ENCODE measurements at places on chromosomes 6 and 20. TPM values are rescaled to one million over a fixed set of nuclear protein-coding genes. Genes with fewer than 3 reads are reported as not detected.

The DLL1 gene
- polyA plus RNA-seq, result 1.7 TPM

The SIRPB1 gene
- polyA plus RNA-seq, result 0.28 TPM

- H3K36me3 ChIP-seq, result no peaks in the 10 kb centered on the region
- H3K4me1 ChIP-seq, result no peaks in the 10 kb centered on the region
- H3K4me3 ChIP-seq, result no peak overlapping the region
Measured at GRCh38 chr20:25466846-25467245, 59.4 kb downstream of the GINS1 start.

GRCh38 chr6:116017546-116018295 is 43.0 kb downstream of the FRK start:
- no peak overlapping the region for H3K4me3 ChIP-seq
- H3K36me3 ChIP-seq, result no peaks in the 10 kb centered on the region
- H3K27me3 ChIP-seq, result no peaks in the 10 kb centered on the region
- no peak for DNase-seq
- peaks cover 3% of the 10 kb centered on the region for H3K4me1 ChIP-seq
- H3K27ac ChIP-seq, result no peak overlapping the region

The MEA1 gene
- polyA plus RNA-seq, result 96.2 TPM

The SLC4A11 gene
- 20.9 TPM for polyA plus RNA-seq

The CFAP61 gene
- 0.08 TPM for polyA plus RNA-seq

DNA sequence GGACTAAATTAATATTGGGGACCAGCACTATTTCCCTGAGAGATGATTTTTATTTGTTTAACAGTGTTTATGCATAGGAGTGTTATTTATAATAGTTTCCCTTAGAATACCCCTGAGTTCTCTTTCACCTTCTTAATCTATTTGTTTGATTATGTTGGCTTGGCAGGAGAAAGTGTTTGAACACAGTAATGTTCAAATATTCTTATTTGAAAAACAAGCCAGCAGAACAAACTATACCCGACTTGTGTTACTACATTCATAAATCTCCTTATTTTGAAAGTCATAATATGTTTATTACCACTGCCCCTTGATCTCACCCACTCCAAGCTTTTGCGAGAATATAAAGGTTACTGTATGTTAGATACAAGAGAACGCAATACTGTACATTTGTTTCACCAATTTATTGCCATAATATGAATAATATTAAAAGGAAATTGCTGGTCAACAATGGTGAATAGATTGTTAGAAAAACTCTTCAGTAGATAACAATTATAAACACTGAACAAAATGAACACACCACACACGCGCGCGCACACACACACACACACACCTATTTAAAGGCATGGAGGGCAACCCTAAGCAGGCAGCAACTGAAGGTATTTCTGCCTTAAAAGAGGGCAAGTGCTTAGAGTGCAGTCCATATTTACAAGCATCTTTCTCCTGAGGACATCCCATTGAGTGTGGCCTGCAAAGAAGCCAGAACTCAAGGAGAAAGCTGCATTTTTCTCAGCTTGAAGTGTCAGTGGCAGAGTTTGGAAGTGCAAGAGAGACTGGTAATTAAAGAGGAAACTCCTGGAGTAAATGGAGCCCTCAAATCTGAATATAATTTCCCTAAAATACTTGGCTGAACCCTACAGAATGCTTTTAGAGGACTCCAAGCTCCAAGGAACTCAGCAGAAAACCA is 279.4 kb upstream of the MAN1A1 start:
- no peak overlapping the region for H3K27ac ChIP-seq

The MROH8 gene
- polyA plus RNA-seq, result 0.86 TPM

DNA sequence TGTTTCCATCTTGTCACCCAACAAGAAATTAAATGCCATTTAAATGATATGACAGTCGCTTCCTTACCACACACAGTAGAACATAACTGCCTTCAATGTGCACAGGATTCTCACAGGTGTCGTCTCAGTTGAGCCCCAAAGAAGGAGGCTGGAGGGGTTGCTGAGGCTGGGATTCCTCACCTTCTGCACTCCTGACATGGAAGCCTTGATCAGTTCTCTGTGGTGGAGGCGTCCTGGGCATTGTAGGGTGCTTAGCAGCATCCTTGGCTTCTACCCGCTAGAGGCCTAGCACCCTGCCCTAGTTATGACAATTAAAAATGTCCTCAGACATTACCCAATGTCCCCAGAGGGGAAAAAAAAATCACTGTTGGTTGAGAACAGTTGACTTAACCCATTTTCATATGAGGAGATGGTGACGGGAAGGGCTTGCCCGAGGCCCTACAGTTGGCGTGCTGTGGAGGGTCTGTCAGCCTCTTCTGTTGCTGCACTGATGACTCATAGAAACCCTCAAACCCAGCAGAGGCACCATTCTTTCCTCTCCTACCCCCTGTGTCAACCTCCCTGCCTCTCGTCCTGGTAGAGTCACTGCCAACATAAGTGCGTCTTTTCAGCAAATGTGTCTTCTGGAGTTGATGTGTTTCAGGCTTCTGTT is 19.3 kb upstream of the ZNF831 start:
- no peaks in the 10 kb centered on the region for H3K36me3 ChIP-seq
- no peaks in the 10 kb centered on the region for H3K4me1 ChIP-seq
- H3K27ac ChIP-seq, result no peak overlapping the region
- DNase-seq, result no peak

- H3K4me1 ChIP-seq, result peaks cover 3% of the 10 kb centered on the region
- no peak for DNase-seq
- H3K27ac ChIP-seq, result no peak overlapping the region
- H3K36me3 ChIP-seq, result no peaks in the 10 kb centered on the region
- no peaks in the 10 kb centered on the region for H3K27me3 ChIP-seq
- no peak overlapping the region for H3K4me3 ChIP-seq
Measured at GRCh38 chr6:97666889-97667288, 383.9 kb upstream of the MMS22L start.

The C2 gene
- 1.0 TPM for polyA plus RNA-seq

DNA sequence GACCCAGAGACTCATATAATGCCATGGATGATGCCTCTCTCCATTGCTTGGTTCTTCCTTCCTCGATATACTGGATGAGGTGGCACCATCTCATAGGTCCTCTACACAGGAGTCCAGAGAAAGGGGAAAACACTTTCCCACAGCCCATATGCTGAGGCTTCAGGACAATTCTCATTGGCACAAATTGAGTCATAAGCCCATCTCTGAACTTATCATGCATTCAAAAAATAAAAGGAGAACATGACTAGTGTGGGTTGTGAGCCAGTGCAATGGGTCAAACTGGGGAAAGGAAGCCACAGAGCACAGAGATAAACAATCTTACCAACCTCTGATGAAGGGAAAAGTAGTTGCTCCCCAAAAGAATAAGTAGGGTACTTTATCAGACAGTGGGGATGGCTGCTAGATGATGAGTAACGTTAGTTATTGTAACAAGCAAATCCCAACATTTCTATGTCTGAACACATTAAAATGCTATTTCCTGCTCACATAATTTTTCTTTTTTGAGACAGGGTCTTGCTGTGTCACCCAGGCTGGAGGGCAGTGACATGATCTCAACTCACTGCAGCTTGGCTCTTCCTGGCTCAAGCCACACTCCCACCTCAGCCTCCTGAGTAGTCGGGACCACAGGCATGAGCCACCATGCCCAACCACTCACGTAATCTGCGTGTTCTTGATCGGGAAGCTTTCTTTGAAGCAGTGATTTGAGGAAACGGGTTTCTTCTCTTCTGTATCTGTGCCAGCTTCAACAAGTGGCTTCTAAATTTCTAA is 27.0 kb downstream of the SOD2 start:
- no peaks in the 10 kb centered on the region for H3K4me1 ChIP-seq
- H3K27ac ChIP-seq, result no peak overlapping the region
- no peaks in the 10 kb centered on the region for H3K27me3 ChIP-seq
- no peak for DNase-seq
- H3K36me3 ChIP-seq, result no peaks in the 10 kb centered on the region
- H3K4me3 ChIP-seq, result no peak overlapping the region

The FAM184A gene
- polyA plus RNA-seq, result 6.3 TPM

DNA sequence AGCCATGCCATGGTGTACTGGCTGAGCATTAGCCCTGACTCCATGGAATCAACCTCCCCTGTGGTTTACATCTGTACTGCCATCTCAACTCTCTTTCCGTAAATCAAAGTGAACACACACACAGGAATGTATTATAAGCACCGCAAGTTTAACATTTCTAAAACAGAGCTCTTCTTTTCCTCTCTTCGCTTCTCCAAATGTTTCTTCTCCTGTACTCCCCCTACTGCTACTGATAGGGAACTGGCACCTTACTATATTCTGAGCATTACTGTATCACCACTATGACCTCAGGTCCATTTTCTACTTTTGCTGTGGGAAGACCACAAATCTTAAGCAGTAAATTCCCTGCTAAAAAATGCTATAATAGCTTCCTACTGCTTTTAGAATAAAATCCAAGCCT is 101.2 kb downstream of the NUS1 start:
- H3K4me3 ChIP-seq, result no peak overlapping the region
- no peak for DNase-seq
- no peak overlapping the region for H3K27ac ChIP-seq
- no peaks in the 10 kb centered on the region for H3K27me3 ChIP-seq
- H3K4me1 ChIP-seq, result no peaks in the 10 kb centered on the region

The ADGRF4 gene
- polyA plus RNA-seq, result not detected

The TFAP2C gene
- 2.8 TPM for polyA plus RNA-seq

DNA sequence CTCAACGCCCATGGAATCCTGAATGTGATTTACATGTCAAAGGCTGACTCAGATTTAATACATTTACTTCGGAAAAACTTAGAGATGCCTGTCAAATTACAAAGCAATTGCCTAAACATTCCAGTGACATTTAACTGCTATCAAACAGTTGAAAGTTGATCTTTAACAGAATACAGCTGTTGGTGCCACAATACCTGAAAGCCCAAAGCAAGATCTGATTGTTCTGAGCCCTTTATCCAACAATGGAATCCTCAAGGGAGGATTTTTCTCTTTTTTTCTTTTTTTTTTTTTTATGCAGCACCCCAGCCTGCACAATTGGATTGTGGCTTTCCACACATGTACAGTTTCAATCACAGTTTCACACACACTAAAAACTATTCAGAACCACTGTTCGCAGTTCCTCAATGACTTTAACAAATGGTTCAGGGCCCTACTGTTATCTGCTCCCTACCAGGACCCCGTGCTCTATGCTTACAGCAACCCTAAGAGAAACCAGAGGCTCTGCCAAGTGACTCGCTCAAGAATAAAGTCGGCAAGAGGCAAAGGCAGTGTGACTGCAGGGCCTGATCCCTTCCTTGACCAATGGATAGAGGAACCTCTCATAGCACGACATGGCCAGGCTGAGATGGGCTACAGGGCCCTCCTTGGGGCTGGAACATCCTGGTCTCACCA is 33.3 kb downstream of the EPB41L2 start:
- peaks cover 4% of the 10 kb centered on the region for H3K4me1 ChIP-seq
- H3K27ac ChIP-seq, result no peak overlapping the region
- no peak overlapping the region for H3K4me3 ChIP-seq

DNA sequence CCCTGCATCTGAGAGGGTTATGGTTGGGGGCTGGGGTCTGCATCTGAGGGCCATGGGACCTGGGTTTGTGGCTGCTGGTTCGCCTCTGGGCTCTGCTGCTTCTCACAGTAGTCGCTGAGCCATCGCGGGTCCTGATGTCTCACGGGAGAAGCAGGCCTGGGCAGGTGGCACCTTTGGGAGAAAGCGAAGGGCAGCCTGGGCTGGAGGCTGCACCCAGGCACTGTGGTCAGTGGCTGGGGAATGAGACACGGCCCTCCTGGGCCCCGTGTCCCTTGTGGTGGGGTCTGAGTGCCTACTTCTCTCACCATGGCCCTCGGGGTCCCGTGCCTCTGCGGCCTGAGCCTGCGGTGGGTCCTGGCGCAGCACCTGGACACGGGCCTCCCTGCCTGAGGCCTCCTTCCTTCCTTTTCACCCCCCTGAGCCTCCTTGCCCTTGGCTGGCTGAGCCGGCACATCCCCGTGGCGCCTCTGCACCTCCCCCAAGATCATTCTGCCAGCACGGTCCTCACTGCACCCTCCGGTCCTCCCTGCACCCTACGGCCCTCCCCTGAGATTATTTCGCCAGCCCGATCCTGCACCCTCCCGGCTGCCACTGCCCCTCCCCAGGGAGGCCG is 206.0 kb downstream of the ERMARD start:
- H3K36me3 ChIP-seq, result no peaks in the 10 kb centered on the region
- H3K27ac ChIP-seq, result no peak overlapping the region
- no peak for DNase-seq

The LST1 gene
- not detected for polyA plus RNA-seq

DNA sequence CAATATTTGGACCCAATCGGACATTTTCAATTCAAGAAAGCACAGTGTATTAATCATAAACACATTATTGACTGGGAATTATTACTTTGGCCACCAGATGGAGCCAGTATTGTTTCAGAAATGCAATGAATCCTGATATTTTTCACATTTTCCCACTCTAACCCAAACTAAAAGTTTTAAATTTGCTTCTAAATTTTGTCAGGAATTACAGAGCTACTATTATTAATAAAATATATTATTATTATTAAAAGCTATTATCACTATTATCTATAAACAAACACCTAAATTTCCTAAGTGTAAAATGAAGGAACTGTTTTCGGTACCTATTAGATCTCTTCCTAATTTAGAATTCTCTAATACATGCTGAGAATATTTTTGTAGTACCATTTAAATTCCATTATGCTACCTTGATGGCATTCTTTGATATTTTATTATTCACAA is 245.3 kb downstream of the OGFRL1 start:
- no peak for DNase-seq
- no peaks in the 10 kb centered on the region for H3K27me3 ChIP-seq
- H3K27ac ChIP-seq, result no peak overlapping the region
- H3K36me3 ChIP-seq, result no peaks in the 10 kb centered on the region

DNA sequence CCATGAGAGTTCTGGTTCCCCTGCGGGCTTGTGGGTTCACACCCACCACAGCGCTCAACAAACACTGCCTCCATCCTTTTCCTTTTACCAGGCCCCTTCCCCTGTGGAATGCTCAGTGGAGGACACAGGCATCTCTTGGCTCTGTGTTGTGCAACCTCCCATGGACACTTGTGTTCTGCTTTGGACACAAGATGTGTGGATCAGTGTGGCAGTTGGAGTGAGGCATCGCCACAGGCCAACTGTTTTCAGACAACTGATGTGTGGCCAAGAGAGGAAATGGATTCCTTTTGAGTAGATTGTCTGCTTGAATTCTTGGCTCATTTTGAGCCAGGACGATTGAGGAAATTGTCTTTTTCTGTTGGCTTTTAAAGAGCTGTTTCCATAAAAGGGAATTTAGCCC is 26.8 kb downstream of the CST8 start:
- H3K4me1 ChIP-seq, result peaks cover 6% of the 10 kb centered on the region
- no peak overlapping the region for H3K27ac ChIP-seq
- no peak overlapping the region for H3K4me3 ChIP-seq
- no peaks in the 10 kb centered on the region for H3K27me3 ChIP-seq

The HLA-DOB gene
- 0.19 TPM for polyA plus RNA-seq

The SNX3 gene
- polyA plus RNA-seq, result 150 TPM

DNA sequence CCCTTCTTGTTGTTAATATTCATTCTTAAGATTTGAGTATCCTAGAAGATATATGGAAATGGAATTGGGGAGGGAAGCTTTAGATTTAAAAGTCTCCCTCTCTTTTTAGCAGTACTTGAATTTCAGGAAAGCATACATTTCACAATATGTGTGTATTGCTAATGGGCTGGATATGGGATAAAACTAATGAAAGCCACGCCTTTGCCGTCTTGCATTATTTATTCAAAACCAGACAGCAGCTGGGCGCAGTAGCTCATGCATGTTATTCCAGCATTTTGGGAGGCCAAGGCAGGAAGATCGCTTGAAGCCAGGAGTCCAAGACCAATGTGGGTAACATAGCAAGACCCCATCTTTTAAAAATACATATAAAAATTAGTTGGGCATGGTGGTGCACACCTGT is 121.6 kb upstream of the TIAM2 start:
- peaks cover 2% of the 10 kb centered on the region for H3K4me1 ChIP-seq
- H3K27ac ChIP-seq, result no peak overlapping the region
